ENCODE measurements at places on chromosomes 1 and 21. TPM values are rescaled to one million over a fixed set of nuclear protein-coding genes. Genes with fewer than 3 reads are reported as not detected.

CHI3L1 gene
- total RNA-seq: not detected

GRCh38 chr1:56174176-56174885 lies 405.0 kb downstream of the PLPP3 start:
- no peak for DNase-seq

GRCh38 chr1:219661464-219662092 lies 48.7 kb upstream of the ZC3H11B start:
- no peak for DNase-seq

GRCh38 chr1:242411901-242412300 lies 112.6 kb downstream of the PLD5 start:
- no peak for DNase-seq

DNA sequence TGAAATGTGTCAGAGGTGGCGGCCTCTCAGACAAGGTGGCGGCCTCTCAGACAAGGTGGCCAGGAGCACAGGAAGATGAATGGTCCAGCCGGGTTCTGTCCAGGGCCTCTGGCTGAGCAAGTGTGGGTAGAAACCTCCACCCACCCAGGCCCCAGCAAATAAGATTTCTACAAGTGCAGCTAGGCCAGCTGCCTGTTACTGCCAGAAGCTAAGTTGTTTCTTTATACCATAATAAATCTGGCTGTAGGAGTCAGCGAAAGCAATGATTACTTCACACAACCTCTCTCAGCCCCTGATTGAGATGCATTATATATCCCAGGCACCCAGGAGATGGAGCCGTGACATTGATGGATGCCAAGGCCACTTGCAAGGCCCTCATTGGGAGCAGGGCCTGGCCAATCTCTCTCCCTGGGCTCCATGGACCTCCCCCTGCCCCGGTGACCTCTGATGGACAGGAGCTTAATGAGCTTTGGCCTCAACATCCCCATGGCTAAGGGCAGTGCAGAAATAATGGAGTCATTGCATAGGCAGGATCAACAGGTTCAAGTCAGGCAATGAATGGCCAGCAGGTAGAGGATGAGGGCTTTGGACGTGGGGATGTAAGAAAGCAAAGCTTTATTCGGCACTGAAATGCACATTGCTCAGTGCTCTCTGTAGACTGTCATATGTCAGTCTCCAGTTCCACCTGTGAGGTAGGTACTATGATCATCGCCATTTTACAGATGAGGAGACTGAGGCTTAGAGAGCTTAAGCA lies 92.9 kb downstream of the PTPRU start:
- no peak for DNase-seq
